ENCODE measurements at places on chromosomes 11 and 22. TPM values are rescaled to one million over a fixed set of nuclear protein-coding genes. Genes with fewer than 3 reads are reported as not detected.
A peak's percentile ranks its signal among the peaks of the same experiment; 100 is the strongest.

GRCh38 chr22:41334951-41335635, 33.8 kb downstream of the ZC3H7B start:
- DNase-seq, result no peak

DNA sequence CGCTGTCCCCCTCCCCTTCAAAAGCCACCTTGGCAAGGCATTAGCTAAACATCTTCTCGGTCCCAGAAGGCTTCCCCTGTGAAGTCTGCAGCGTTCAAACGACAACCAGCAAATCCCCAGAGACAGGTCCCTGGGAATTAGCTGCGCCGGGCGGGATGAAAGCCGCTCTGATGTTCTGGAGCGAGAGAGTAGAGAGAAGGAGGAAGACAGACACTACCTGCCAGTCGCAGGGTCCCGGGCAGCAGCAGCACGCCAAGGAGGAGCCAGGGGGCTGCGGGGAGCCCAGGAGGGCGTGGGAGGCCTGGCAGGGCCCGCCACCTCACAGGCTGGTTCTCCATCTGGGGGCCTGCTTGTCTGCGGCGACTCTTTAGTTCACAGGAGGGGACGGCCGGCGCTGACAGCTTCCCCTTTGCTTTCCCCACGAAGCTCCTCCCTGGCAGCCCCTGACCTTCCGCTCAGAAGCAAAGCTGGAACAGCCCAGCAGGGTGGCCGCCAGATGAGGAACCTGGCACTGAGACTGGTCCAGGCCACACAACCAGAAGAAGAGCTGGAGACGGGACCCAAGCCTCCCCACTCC, at the start of gene NFAM1:
TSS of gene NFAM1 (minus strand) at position 384 of the 577 bp plus-strand sequence. CDS start at position 338, 46 bp downstream.
- peak; percentile 54 for DNase-seq

- DNase-seq, result no peak
These were observed 16.9 kb upstream of the ALX4 start for GRCh38 chr11:44326615-44327475.

POU2AF3 gene
- polyA plus RNA-seq, result 4.4 TPM

- DNase-seq, result no peak
These were observed 50.4 kb downstream of the DENND5A start for GRCh38 chr11:9214765-9215164.

DNA sequence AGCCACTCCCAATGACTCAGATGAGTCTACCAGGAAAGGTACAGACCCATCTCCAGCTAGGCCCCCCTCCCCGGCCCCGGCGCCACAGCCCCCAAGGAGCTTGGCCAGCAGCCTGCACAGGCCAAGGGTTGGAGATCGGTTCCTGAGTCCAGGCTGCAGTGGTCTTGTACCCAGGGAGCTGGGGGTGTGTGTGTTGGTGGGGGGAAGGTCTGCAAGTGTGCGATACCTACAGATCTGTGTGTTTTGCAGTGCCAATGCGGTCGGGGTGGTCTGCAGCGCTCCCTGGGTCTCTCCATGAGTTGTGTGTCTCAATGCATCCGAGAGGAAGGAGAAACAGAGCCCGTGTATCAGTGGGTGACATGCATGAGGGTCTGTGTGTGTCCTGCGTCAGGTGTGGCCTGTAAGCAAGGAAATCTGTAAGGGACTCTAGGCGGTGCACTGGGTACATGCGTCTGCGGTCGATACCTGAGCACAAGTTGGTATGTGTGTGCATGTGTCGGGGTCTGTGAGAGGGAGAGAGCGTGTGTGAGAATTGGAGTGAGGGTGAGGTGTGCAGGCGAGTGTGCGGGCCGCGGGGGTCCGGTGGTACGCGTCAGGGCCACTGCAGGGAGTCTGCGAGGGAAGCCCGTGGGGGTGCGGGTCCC, 645 bp downstream of the CDC42BPG start:
- DNase-seq, result no peak

GRCh38 chr22:32482708-32483107, 8.1 kb downstream of the FBXO7 start:
- no peak for DNase-seq

- no peak for DNase-seq
These were observed 19.3 kb downstream of the POU2F3 start for GRCh38 chr11:120259241-120259640.

GRCh38 chr22:23380230-23380573, 199.9 kb downstream of the IGLL1 start:
- DNase-seq, result no peak

DNA sequence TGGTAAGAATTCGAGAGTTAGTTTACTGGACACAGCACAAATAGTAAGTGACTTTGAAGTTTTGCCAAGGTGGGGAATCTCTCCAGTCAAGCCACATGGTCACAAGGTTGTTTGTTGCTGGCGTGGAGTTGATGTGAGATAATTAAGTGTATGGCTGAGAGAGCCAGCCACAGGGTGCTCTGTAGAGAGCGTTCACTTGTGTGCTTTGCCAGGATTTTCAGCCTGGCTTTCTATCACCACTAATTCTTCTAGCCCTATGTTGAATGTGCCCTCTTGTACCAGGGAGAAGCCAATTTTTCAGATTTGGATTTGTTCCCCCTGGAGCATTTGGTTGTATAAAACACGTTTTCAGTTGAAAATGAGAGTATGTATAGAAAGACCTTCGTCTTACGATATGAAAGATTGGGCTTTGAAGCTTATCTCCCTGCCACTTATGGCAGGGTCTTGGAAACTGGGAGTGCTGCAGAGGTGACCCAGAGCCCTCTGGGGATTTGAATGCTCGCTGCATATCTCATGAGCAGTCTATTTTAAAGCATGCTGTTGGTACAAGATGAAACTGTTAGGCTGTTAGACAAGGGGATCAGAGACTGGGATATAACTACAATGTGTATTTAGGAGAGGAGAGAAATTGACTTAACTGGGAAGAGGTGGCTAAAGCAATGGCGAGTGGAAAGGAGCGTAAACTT, 28.6 kb downstream of the CSRP3 start:
- DNase-seq, result no peak

GRCh38 chr11:56637500-56637899, 4.7 kb downstream of the OR5AP2 start:
- DNase-seq, result no peak

- no peak for DNase-seq
These were observed 15.8 kb upstream of the OR51T1 start for GRCh38 chr11:4865855-4866254.

DNA sequence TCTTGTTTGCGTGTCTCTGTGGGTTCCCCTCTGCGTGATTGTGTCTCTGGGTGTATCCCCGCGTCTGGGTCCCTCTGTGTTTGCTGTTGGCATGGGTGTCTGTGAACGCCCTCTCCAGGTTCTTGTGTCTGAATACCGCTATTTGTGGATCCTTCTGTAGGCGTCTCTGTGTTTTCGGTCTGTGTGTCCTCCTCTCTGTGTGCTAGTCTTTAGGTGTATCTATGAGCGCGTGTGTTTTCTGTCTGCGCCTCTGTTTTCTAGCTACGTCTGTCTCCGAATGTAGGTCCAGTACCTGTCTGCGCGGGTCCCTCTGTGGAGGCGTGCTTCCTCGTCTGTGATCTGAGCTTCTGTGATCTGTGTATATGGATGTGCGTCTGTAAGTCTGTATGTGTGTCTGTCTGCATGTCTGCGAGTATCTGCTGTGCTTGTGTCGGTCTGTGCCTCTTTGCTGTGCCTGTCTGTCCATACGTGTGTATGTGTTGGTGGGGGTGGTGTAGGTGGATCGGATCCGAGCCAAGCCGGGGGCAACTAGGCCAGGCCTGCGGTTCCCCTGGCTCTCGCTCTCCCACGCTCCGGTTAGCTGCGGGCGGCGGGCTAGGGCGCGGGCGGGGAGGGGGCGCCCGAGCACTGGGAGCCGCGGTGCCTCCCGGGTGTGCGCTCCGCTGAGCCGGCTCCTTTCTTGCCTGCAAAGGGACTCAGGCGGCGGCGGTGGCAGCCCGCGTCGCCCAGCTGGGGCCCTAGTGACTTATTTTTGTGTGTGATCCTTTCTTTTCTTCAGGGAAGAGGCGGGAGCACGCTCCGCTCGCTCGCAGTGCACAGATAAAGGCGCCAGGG, 105.3 kb upstream of the E2F8 start:
- no peak for DNase-seq

NRIP3 gene
- 1.2 TPM for polyA plus RNA-seq

DNA sequence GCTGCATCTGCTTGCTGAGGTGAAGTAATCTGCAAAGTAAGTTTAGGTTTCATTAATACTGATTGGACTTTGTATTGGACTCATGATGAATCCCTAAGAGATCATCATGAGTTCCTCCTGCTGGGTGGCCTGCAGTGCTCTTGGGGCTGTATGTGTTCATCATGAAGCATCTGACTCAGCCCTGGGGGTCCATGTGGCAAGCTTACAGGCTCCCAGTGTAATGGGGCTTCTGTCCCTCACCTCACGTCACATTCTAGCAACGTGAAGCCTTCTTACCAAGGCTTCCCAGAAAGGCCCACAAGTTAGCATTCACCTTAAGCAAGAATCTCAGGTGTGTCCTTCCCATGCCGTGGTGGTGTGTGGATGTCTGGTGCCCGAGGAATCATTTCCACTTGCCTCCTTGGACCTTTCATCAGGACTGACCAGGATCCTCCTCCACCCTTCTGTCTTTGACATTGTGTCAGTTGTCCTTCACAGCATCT, 23.7 kb downstream of the CRKL start:
- DNase-seq, result no peak

SOX6 gene
- 25.2 TPM for polyA plus RNA-seq

DNA sequence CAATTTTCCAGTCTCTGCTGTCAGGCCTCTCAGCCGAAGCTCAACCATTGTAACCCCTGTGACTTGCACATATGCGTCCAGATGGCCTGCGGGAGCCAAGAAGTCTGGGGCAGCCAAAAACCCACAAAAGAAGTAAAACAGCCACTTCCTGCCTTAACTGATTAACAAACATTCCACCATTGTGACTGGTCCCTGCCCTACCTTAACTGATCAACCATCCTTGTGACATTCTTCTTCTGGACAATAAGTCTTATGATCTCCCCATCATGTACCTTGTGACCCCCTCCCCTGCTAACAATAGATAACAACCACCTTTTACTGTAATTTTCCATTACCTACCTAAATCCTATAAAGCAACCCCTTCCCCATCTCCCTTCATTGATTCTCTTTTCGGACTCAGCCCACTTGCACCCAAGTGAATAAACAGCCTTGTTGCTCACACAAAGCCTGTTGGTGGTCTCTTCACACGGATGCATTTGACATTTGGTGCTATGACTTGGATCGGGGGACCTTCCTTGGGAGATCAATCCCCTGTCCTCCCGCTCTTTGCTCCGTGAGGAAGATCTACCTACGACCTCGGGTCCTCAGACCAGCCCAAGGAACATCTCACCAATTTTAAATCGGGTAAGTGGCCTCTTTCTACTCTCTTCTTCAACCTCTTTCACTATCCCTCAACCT, 1.3 kb upstream of the NDUFC2 start:
- no peak for DNase-seq

SCGB1A1 gene
- 1.7 TPM for polyA plus RNA-seq

DNA sequence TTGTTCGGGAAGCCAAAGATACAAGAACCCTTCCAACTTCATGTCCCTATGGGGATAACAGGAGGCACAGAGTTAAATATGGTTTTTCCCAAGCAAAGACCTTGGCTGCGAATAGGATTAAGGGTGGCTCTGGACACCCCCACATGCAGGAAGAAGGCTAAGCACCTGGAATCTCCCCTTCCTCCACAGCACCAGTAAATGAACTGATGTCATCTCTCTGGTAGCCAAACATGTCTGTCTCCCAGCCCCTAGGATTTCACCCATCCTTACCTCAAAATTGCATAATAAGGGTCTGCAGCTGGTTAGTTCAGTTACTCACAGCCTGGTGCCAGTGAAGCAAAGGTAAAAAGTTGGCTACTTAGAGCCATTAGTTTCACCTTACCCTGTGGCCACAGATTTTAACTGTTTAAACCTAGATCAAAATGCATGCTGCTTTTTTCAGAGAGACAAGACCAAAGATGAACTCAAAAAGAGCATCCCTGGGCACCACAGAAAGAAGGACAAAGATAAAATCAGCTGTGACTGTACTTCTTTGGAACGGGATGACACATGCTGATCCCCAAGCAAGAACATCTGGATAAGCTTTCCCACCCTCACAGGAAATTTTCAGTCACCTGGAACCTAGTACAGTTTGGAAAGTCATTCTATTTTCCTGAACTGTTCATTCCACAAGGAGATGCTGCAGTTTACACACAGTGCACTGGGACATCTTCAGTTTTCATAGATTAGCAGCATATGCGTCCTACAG, 77.2 kb upstream of the AKIP1 start:
- DNase-seq, result peak; percentile 52

GRCh38 chr11:121881806-121882205, 234.2 kb downstream of the BLID start:
- no peak for DNase-seq

KCNQ1OT1 gene
- polyA plus RNA-seq, result 0.68 TPM

MFRP gene
- not detected for polyA plus RNA-seq

- no peak for DNase-seq
These were observed 318.5 kb downstream of the JRKL start for GRCh38 chr11:96708219-96708878.

- no peak for DNase-seq
These were observed 6.3 kb downstream of the DEPDC7 start for GRCh38 chr11:33021937-33022336.

GRCh38 chr11:120211522-120212258, 858 bp downstream of the OAF start:
- no peak for DNase-seq

DNA sequence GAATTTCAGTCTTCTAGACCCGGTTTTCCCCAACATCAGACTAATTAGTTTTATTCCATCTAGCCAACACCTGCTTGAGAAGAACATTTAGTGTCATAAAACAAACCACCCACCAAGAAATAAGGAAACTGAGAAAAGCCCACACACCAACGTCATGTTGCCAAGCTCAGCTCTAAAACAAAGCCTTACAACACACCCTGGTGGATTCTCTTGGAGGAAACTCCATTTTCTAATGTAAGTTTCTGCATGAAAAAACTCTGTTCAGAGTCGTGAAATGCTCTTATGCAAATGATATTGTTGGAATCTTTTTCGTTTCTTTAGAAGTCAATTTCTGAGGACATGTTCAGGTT, 105.0 kb upstream of the RAG2 start:
- DNase-seq, result peak; percentile 15

DNA sequence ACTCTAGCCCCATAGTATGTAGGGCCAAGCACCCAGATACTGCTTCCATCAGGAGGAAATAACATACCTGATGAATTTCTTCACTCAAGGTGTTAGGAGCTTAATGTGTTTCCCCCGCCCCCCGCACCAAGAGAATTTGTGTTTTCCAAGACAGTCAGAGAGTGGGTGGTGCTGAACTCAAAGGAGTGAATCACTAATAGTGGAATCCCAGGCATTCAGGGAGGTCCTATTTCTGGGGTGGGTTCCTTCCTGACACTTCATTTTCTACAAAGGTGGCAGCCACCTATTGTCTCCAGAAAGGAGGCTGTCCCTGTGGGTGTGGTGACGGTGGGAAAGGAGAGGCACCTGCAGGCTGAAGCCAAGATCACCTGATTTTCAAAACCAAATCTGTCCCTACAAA, 50.8 kb upstream of the ELF5 start:
- DNase-seq, result no peak

GRCh38 chr11:6617315-6617781, 1.9 kb downstream of the TPP1 start:
- no peak for DNase-seq

GRCh38 chr11:128484172-128484571, 103.2 kb downstream of the ETS1 start:
- no peak for DNase-seq

- DNase-seq, result no peak
These were observed 6.0 kb upstream of the KCNJ4 start for GRCh38 chr22:38461057-38461413.

CHKA gene
- 9.8 TPM for polyA plus RNA-seq
